Fibroblast of upper back skin (primary cell): ENCODE measurements at places on chromosomes 11 and 22.

GRCh38 chr11:120564573-120565311 lies 53.2 kb downstream of the GRIK4 start:
- no peak for DNase-seq

DNA sequence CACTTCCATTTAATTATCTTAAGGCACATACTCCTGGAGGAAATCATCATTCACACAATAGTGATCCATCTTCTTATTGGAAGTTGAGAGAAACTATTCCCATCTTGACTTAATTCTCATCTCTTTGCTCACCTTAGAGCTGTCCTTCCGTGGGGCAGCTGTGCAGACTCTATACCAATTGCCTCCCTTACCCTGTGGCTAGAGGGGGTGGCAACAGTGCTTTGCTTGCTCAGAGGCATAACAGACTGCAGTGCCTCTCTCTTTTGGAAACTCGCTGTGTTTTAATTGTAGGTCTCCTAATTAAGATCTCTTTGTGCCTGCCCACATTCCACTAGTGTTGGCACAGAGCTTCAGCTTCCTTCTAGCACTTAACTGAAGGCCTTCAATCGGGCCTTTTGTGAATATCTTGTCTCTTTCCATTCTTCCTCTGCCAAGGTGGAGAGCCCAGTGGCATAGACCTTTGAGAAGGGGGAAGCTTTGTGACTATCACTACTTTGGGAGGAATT lies 5.5 kb downstream of the KMT2A start:
- no peak for DNase-seq

DNA sequence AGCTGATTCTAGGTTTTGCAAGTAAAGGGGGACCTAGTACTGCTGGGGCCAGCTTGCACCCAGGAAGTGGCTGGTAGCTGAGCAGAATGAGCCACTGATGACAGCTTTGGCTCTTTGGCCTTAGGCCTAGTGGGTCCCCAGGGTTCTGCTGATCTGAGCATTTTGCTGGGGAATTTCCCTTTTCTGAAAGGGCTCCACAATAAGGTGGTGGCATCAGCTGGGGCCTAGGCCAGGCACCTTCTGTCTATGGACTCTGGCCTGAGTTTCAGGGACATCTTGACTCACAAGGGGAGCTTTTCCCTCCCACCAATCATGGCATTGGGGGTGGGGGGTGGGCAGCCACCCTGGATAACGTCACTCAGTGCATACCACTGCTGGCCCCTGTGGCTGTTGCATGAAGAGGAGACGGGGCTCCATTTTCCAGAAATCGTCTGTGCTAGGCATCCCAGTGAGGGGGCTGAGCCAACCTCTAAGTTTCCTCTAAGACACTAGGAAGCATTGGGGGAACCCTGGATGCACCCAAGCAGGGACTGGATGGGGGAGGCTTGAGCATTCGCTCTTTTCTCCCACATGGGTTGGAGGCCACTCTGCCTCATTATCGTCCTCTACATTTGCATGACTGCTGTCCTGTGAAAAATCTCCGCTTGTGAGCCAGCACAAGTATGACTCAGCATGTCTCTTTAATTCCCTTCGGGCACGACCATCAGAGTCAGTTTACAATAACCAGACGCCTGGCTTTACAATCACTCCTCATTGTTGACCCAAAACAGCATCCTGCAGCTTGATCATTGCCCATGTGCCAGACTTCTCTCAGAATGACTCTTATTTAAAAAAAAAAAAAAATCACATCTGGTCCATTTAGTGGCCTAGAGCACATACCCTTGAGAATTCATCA lies 145.0 kb upstream of the THY1 start:
- peak; percentile 76 for DNase-seq

DNA sequence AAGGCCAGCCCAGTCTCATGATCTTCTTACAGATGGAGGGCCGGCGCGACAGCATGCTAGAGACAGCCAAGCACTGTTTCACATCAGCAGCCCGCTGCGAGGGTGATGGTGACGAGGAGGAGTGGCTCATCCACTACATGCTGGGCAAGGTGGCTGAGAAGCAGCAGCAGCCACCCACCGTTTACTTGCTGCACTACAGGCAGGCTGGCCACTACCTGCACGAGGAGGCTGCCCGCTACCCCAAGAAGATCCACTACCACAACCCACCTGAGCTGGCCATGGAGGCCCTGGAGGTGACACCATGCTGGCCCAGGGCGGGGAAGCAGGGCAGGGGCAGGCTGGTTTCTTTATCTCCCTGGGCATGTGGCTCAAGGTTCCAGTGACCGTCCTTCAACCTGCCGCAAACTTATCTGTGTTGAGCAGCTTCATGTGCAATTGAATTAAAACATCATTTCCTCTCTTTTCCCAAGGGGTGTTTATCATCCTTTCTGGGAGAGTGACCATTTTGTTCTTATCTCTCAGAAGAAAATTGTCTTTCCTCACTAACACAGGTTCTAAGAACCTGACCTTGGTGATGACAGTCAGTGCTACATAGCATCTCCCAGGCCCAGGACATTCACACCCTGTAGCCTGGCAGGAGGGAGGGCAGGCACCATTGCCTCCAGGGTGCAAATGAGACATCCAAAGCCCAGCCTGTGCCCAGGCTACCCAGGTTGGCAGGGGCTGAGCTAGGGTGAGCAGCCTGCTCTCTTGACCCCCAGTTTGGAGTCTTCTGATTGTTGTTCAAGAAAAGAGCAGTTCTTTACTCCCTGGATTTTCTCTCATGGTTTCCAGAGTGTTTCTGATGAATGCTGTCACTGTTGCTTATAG lies 80.7 kb downstream of the CABIN1 start:
- no peak for DNase-seq

- DNase-seq, result peak; percentile 53
Measured at GRCh38 chr11:79097246-79097875, 343.5 kb downstream of the TENM4 start.

- DNase-seq, result no peak
Measured at GRCh38 chr11:103907136-103907535, 129.3 kb upstream of the DDI1 start.

GRCh38 chr11:118897721-118898310 lies 14.1 kb downstream of the CXCR5 start:
- no peak for DNase-seq

DNA sequence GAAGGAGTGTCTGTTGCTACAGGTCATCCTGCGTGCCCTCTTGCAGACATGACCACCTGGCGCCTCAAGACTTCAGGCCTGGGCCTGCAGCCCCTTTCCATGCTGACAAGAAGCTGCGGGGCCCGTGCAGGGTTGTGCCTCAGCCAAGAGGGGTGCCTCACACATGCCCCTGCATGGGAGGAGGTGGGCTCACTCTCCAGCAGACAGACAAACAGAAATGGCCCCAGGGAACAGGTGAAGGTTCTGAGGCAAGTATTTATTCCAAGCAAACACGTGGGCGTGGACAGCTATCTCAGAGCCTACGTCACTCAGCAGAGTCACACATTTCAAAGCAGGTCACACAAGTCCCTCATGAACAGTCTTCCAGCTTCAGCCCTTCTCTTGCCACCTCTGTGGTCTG lies 5.9 kb upstream of the SYCE3 start:
- DNase-seq, result no peak

GRCh38 chr11:68313574-68314202 lies 1.3 kb downstream of the LRP5 start:
- peak; percentile 40 for DNase-seq

DNA sequence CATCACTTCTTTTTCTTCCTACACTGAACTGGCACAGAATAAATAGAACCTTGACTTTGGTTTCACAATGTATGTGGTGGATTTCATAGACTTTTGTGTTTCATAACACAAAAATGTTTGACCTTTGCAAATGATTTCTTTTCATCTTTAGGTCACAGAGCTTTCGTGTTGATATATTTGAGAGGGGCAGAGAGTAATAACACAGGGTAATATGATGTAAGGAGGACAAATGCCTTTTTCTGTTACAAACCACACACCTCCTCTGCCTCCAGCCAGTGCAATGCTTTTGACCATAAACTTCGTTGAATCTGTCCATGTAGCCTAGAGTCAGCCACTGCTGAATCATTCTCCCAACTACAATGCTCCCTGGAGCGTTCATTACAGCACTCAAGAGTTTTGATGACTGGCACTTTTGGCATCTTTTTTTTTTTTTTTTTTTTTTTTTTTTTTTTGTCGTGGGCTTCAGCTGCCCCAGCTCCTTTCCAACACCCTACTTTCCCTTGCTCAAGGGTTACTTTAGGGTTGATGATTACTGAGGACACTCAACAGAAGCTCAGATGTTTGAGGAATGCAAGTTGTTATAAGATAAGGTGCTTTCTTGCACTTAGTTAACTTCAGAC lies 11.4 kb upstream of the CAT start:
- peak; percentile 95 for DNase-seq

GRCh38 chr11:88813233-88813915 lies 252.4 kb downstream of the GRM5 start:
- DNase-seq, result no peak

DNA sequence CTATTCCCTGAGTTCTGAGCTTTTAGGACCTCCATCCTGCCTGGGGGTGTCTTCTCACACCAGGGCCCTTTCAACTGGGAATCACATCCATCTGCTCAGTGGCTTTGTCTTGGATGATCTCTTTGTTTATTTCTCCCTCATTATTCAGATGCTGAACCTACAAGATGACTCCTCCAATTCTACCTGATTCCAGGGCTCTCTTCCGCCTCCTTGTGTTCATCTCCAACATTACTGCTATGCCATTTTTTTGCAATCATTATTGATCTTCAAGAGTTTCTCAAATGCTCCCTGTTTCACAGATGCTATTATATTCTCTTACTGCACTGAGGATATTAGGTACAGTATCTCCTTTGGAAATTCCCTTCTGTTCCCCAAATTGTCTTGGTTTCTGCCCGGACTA lies 307.7 kb downstream of the SHANK2 start:
- DNase-seq, result no peak

GRCh38 chr11:119453881-119454280 lies 30.9 kb upstream of the THY1 start:
- DNase-seq, result no peak

DNA sequence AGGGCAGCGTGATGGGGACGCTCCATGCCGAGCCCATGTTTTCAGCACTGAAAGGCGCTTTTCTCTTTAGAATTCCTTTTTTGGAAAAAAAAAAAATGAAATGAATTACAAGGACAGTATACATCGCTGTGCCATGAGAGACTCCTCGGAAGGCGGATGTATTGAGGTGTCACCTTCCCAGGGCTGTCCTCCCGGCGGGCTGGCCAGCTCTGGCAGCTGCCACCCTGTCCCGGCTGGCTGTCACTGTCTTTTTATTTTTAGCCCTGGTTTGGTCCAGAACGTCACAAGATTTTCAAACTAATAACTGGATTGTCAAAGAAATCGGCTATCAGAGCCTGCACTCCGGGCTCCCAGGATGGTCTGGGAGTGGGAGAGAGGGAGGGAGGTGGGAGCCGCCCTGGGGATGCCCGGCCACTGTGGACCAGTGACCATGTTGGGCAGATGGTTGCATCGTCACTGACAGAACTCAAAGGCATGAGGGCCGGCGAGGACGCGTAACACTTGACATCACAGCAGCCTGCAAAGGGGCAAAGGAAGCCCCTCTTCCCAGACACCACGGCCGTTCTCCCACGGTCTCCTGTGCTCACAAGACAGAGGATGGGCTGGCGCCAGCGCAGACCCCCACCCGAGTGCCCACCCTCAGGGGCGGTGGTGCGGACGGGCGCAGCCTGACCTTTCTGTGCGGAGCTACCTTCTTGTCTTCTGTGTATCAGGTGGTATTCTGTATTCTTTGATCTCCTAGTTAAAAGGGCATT lies 392.9 kb downstream of the TBC1D22A start:
- no peak for DNase-seq

DNA sequence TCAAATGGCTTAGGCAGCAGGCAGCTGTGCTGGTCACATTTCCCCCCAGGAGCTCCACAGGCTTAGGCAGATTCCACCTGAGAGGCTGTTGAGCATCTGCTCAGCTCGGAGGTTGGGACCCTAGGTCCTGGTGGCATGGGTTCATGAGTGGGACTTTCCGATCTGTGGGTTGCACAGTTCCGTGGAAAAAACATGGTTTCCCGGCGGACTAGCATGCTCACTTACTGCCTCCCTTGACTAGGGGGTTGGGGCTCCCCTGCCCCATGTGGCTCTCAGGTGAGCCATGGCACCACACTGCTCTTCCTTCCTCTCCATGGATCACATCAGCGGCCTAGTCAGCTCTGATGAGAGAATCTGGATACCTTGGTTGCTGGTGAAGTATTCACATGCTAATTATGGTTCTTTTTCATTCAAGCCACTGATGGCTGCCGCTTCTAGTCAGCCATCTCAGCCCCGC lies 685.1 kb downstream of the METTL15 start:
- DNase-seq, result no peak

DNA sequence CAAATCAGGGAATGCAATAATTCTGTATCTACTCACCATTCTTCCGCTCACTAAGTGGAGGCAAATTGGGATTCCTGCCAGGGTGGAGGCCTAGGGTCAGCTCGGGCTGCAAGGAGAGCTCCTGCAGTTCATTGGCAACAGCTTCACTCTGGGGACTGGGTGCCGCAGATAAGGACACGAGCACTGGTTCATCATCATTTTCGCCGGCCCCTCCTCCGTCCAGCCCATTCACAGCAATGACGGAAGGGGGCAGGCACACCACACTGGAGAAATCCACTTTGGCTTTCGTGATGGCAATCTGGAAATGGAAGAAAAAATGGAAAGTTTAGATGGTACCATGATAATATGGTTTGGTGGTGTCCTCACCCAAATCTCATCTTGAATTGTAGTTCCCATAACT lies 84.4 kb downstream of the MRTFA start:
- no peak for DNase-seq

DNA sequence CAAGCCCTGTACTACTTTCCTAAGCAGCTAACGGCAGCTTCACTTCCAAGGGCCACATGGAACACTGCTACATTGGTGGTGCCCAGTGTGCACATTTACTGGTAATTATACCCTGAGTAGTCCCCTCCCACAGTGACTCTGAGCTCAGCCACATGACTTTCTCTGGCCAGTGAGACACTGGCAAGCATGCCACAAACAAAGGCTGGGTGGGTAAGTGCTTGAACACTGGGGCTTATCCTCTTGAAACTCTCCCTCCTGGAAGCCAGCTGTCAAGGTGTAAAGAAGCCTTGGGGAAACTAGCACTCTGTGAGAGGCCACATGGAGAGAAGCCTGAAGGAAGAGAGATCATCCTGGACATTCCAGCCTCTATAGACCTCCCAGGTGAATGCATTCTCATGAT lies 54.4 kb upstream of the DRD2 start:
- no peak for DNase-seq

- DNase-seq, result peak; percentile 41
Measured at GRCh38 chr11:132531921-132532320, 1000.4 kb downstream of the OPCML start.

GRCh38 chr11:8706673-8707432 lies 24.3 kb downstream of the RPL27A start:
- DNase-seq, result no peak

- DNase-seq, result no peak
Measured at GRCh38 chr11:61103851-61104423, 1.6 kb downstream of the CD5 start.

DNA sequence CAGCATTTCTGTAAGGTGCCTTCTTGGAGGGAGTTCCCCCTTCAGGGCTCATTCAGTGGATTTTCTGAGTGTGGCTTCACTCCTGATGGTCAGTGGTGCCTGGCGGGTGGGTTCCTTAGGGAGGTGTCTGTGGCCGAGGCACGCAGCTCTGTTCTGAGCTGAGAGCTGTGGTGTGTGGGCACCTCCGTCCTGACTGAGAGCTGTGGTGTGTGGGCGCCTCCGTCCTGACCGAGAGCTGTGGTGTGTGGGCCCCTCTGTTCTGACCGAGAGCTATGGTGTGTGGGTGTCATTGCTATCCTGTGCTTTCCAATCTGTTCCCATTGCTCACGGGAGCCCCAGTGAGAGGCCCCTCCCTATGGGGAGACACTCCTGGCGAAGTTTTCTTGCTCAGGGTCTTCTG lies 39.8 kb downstream of the MUC6 start:
- no peak for DNase-seq
